Activated naive CD8-positive, alpha-beta T cell treated with anti-CD3 and anti-CD28 coated beads, Interleukin-2, amount 10 ng/mL, durations not matched to agents 7 days and 5 days (primary cell): ENCODE measurements at places on chromosomes 1 and 21. TPM values are rescaled to one million over a fixed set of nuclear protein-coding genes. Genes with fewer than 3 reads are reported as not detected.

Gene RAVER2
- total RNA-seq = 9.2 TPM

- H3K4me1 ChIP-seq = peaks cover 2% of the 10 kb centered on the region
- DNase-seq = no peak
- no peak overlapping the region for H3K27ac ChIP-seq
- H3K27me3 ChIP-seq = no peaks in the 10 kb centered on the region
- no peaks in the 10 kb centered on the region for H3K36me3 ChIP-seq
These were observed 954 bp downstream of the MYOG start for GRCh38 chr1:203084588-203085527.

- H3K4me3 ChIP-seq = no peak overlapping the region
- no peak for DNase-seq
These were observed 7.4 kb downstream of the HDAC1 start for GRCh38 chr1:32299327-32299726.

GRCh38 chr1:206739411-206740076, 31.0 kb upstream of the IL19 start:
- H3K36me3 ChIP-seq = peaks cover 7% of the 10 kb centered on the region
- peak overlapping the region; percentile 44 for H3K4me3 ChIP-seq
- peak overlapping the region; percentile 87 for H3K27ac ChIP-seq
- peaks cover 56% of the 10 kb centered on the region for H3K4me1 ChIP-seq
- H3K27me3 ChIP-seq = no peaks in the 10 kb centered on the region

Gene PRR9
- total RNA-seq = not detected

Gene MPZ
- total RNA-seq = 9.5 TPM

GRCh38 chr1:171699531-171699930, 42.3 kb downstream of the VAMP4 start:
- no peak overlapping the region for H3K4me3 ChIP-seq
- no peak for DNase-seq
- no peaks in the 10 kb centered on the region for H3K4me1 ChIP-seq
- no peaks in the 10 kb centered on the region for H3K27me3 ChIP-seq
- peaks cover 9% of the 10 kb centered on the region for H3K36me3 ChIP-seq
- no peak overlapping the region for H3K27ac ChIP-seq

Gene PTPN7
- total RNA-seq = 181 TPM

DNA sequence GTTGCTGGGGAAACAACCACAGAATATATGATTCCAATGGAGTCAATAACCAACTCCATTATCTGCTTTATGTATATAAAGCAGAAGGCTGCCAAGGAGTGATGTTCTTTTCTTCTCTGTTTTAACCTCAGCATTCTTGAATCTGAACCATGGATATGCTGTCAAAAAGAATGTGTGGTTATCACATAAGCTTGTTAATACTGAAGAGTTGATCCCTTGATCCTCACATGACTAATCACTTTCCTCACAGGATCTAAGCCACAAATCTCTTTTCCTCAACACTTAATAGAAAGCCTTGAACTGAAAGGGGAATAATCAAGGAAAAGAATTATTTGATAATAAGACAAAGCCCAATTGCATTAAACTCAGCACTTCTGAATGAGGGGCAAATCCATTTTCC, 271.3 kb upstream of the KIAA0040 start:
- no peak overlapping the region for H3K27ac ChIP-seq
- peaks cover 7% of the 10 kb centered on the region for H3K27me3 ChIP-seq
- no peak overlapping the region for H3K4me3 ChIP-seq
- H3K4me1 ChIP-seq = no peaks in the 10 kb centered on the region
- no peak for DNase-seq
- no peaks in the 10 kb centered on the region for H3K36me3 ChIP-seq

DNA sequence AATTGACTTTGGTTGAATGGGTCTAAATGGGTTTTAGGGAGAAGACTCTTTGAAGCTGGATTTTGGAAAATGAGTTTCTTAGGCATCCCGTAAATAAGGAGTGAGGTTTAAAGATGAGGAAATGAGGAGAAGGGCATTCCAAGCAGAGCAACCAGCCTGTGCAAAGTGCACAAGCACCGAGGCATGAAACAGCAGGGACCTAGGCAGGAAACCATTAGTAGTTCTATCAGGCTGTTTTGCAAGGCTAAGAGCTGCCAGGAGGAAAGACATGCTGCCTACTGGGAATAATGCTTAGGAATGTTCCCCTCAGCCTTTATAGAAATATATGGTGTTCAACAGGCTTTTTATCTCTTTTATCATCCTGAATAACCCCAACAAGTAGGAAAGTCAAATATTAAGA, 153.1 kb upstream of the FGGY start:
- H3K27ac ChIP-seq = no peak overlapping the region
- DNase-seq = no peak
- peaks cover 15% of the 10 kb centered on the region for H3K4me1 ChIP-seq

GRCh38 chr1:153527023-153527682, 8.6 kb downstream of the S100A6 start:
- no peaks in the 10 kb centered on the region for H3K27me3 ChIP-seq
- peaks cover 16% of the 10 kb centered on the region for H3K4me1 ChIP-seq
- no peaks in the 10 kb centered on the region for H3K36me3 ChIP-seq
- H3K27ac ChIP-seq = no peak overlapping the region
- H3K4me3 ChIP-seq = no peak overlapping the region
- no peak for DNase-seq

Gene TMEM52
- not detected for total RNA-seq

DNA sequence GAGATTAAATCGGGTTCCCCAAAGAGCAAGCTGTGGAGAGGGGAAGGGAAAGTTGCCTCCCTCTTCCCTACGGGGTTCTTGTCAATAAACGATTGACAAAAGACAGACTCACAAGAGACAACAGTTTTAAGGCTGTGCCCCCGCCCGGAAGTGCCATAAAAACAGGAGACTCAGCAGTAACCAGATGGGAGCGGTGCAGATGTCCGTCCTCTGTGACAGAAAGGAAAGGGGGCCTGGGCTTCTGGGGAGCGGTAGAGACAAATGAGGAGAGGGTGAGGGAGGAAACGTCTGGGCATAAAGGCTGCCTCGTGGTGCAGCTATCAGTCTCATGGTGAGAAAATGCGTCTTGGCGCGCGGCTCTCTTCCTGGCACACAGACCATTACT, 5.9 kb downstream of the TP73 start:
- no peak overlapping the region for H3K4me3 ChIP-seq
- no peaks in the 10 kb centered on the region for H3K36me3 ChIP-seq
- peaks cover 43% of the 10 kb centered on the region for H3K27me3 ChIP-seq
- no peak overlapping the region for H3K27ac ChIP-seq
- H3K4me1 ChIP-seq = peaks cover 2% of the 10 kb centered on the region

- peaks cover 56% of the 10 kb centered on the region for H3K4me1 ChIP-seq
- H3K27ac ChIP-seq = peak overlapping the region; percentile 80
- H3K36me3 ChIP-seq = peaks cover 38% of the 10 kb centered on the region
These were observed 28.6 kb downstream of the DSTYK start for GRCh38 chr1:205182930-205183329.

- DNase-seq = no peak
- no peaks in the 10 kb centered on the region for H3K4me1 ChIP-seq
- peaks cover 5% of the 10 kb centered on the region for H3K27me3 ChIP-seq
- no peak overlapping the region for H3K27ac ChIP-seq
- no peak overlapping the region for H3K4me3 ChIP-seq
- H3K36me3 ChIP-seq = no peaks in the 10 kb centered on the region
These were observed 103.8 kb downstream of the TRABD2B start for GRCh38 chr1:47893412-47893811.

DNA sequence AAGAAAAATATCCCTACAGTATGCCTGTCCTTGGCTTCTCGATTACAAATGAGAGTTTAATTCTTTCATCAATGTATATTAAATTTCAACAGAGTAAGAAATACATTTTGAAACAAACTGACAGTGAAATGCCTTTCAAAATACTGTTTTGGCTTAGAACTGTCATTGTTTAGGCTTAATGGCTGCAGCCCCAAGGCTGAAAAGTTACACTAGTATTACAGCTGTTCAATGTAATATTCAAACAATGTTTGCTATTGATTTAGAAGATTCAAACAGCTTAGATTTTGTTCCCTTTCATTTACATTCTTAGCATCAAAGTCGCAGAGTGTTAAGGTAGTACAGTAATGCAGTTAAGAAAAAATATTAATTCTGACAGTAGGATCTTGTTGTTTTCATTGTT, 882.9 kb upstream of the ADGRL2 start:
- DNase-seq = no peak
- H3K36me3 ChIP-seq = no peaks in the 10 kb centered on the region
- no peaks in the 10 kb centered on the region for H3K4me1 ChIP-seq
- no peak overlapping the region for H3K27ac ChIP-seq
